Stimulated activated CD4-positive, alpha-beta T cell treated with anti-CD3 and anti-CD28 coated beads, Interleukin-1b, Interleukin-23, amount 100 ng/mL, for 1 hour (primary cell): ENCODE measurements at places on chromosomes 12 and 14.

- DNase-seq, result no peak
Observed at GRCh38 chr14:104019806-104020205, 65.7 kb upstream of the ASPG start.

GRCh38 chr14:97417331-97417730, 620.1 kb downstream of the VRK1 start:
- no peak for DNase-seq

DNA sequence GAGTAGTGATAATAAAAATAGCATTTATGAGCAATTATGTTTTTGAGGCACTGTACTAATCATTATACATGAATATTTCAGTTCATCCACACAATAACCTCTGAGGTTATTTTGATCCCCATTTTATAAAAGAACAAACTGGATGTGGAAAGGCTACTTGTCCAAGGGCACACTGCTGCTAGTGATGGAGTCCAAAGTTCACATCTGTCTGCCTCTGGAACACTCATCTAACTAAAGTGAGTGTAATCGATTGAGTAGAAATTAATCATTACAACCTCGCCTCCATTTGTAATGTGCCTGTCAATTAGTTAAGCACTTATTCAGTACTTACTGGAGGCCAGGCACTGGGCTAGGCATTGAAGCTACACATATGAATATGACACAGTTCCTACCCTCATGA, 55.4 kb downstream of the TMEM260 start:
- no peak for DNase-seq

- no peak for DNase-seq
Observed at GRCh38 chr14:105178868-105179140, 2.3 kb downstream of the NUDT14 start.

GRCh38 chr12:690466-690865, 27.2 kb upstream of the NINJ2 start:
- DNase-seq, result no peak

DNA sequence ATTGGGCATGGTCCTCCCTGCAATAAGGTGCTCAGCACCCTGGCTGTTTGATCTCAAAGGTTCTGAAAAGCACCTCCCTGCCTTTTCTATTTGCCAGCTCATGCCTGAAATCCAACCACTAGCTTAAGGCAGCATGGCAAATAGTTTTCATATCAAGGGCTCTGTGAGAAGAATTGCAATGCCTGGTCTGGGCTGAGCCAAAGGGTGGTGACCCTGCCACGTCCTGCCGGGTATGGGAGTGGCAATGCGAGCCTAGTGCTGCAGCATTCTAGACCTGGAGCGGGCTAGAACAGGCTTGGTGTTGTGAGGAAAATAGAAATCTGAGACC, 2.3 kb upstream of the SCNN1A start:
- DNase-seq, result no peak

- DNase-seq, result no peak
Observed at GRCh38 chr12:113196990-113197389, 11.5 kb downstream of the RITA1 start.

- DNase-seq, result no peak
Observed at GRCh38 chr12:9378430-9378835, 170.2 kb upstream of the PZP start.

- no peak for DNase-seq
Observed at GRCh38 chr14:55062517-55063351, 11.3 kb downstream of the MAPK1IP1L start.

GRCh38 chr12:3107071-3107583, 29.9 kb downstream of the TSPAN9 start:
- DNase-seq, result no peak

GRCh38 chr14:78836777-78837176, 666.6 kb downstream of the NRXN3 start:
- DNase-seq, result no peak

DNA sequence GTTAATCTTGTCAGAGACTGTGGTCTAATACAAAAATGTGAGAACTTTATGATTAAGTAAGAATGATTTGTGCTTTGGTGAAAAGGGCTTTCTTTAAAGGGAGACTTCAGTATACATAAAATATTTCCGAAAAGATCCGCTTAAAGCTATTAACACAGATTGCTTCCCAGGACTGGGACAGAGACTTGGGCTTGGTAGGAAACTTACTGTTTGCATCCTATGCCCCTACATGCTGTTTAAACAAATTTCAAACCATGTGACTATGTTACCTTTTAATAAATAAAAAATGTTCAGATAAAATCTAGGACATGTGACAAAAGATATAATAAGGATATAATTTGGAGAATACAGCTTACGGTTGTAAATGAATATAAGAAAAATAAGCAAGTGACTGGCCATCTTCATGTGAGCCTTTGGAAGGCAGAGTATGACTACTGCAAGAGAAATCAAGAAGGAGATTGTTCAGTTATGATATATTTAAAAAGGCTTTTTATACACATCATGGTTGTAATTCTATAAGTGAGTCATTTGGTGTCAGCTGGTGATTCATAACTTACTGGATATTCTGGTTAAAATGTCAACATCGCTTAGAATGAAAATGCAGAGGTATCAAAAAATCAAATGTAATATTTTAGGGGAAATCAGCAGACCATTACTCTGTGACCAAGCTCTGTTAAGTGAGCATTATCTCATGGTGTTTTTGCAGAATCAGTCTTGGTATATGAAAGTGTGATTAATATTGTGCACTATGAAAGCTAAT, 234.7 kb upstream of the E2F7 start:
- DNase-seq, result no peak
